Activated CD4-positive, alpha-beta T cell treated with anti-CD3 and anti-CD28 coated beads, Interleukin-2, Interleukin-4, amounts not matched to agents 100 ng/mL and 50 ng/mL, durations not matched to agents 16 hours and 8 hours (primary cell): ENCODE measurements at places on chromosomes 3 and 15.

GRCh38 chr3:100084100-100084806 lies 30.0 kb downstream of the FILIP1L start:
- no peak for DNase-seq

DNA sequence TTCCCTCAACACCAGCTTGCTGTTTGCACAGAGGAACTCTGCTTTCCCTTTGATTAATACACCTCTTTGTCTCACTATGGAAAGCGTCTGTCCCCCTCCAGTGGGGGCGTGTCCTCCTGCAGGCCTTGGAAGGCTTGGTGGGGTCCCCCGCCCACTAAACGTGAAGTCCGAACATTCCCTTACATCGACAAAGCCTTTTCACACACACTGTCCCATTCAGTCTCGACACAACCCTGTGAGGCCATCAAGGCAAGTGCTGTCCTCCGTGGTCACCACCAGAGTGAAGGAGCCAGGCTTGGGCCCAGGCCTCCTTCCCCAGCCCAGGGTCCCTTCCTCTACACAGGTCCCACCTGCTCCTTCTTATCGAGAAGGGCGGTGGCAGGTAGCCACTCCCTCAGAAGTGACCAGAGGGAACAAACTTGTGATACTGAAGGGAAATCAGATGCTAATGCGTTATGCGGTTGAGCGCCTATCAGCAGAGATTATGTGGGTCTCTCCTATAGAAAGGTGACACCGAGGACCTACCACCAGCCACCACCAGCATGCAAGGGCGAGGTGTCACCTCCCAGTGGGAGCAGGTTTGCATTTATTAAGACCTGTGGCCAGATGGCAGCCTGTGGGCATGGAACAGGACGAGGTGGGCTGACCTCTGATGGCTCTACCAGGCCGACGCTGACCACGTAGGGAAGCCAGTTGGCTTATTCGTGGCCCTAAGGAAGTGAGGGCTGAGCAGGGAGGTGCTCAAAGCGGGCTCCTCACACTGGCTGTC lies 6.6 kb downstream of the NRROS start:
- DNase-seq, result no peak

DNA sequence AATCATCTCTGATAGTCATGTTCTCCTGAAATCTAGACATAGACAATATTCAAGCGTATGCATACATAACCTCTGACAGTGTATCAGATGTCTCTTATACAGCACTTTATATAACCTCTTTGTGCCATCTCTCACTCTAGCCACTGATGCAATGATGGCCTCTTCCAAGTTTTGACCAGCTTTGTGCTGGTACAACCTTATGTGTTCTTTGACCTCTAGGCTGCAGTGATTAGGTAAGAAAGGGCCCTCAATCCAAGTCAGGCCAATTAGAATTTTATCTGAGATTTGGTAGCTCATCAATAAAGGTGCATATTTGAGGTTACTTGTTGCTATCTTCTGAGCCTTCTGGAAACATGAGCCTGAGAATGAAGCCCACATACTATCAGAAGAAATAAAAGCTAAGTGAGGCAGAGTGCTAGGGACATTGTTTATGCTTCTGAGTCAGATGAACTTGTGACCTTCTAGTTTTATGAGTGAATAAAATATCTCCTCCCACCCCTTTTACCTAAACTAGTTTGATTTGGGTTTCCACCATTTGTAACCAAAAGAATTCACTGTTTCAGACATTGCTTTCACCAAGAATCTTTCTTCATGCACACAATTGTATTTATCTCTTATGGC lies 283.2 kb upstream of the SUCLG2 start:
- DNase-seq, result no peak

DNA sequence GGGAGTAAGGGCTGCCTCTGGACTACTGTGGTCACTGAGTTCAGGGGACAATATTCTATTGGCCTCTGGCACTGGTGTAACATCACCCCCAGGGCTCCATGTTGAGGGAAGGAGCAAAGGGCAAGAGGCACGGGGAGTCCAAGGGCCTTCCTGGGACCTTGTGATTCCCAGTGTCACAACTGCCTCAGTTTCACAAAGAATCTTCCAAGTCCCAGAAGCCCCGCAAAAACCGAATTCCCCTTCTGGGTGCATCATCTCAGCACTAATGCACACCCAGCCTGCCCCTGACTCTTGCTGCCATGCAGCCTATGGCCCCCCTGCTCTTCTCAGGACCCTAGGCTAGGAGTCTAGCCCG lies 5.5 kb downstream of the AMOTL2 start:
- DNase-seq, result no peak

DNA sequence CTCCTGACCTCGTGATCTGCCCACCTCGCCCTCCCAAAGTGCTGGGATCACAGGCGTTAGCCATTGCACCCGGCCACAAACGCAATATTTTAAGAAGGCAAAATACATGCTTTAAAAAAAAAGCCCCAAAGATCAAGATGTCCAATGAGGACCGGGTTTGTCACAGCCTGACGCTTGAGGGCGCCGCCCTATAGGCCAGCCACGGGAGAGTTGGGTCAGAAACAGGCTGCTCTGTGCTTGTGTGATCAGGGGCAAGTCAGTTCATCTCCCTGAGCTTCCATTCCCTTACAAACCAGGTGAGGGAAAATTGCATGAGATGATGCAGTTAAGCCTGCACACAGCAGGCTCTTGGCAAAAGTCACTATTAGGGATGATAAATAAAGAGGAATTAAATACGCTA lies 23.9 kb downstream of the FAM174B start:
- DNase-seq, result no peak

DNA sequence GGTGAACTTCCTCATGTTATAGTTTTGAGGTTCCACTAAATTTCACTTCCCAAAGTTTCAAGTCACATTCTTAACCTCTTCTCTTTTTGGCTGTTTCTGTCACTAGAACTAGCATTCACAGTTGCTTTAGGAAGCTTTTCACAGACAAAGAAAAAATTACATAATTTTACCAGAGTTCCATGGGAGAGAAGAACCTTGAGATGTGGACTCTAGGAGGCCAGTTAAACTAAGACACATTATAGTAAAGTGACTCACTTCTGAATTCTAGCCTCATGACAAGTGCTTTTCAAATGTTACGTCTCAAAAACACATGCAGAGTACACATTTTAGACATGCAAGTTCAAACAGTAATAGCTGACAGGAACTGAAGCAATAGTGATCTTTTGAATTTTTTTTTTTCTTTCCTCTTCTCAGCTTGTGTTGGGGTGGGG lies 39.9 kb upstream of the LRTM1 start:
- no peak for DNase-seq

DNA sequence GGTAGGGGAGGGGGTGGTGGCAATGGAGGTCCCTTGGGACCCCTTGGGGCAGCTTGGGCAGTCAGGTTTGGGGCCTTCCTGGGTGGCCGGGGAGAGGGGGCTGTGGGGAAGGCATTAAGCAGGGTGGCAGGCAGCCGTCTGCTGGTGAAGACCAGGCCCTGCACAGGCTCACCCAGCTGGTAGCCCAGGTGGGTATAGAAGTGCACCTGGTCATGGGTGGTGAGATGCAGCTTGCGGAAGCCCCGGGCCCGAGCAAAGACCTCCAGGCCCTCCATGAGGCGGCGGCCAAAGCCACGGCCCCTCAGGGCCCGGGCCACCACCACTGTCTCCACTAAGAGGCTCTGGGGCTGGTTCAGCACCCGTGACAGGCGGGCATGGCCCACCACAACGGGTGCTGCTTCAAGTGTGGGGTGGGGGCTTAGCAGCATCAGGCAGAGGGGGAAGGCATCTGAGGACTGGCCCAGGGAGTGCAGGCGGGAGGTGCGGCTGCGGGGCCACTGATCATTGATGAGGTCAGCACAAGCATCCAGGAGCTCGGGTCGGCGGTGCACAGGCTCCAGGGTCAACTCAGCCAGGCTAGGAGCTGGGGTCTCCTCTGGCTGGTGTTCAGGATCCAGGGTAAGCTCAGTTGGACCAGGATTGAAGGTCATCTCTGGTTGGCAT lies 2.4 kb downstream of the HYAL3 start:
- DNase-seq, result no peak

- DNase-seq, result no peak
Measured at GRCh38 chr15:98397419-98397818, 250.9 kb upstream of the IGF1R start.

- DNase-seq, result no peak
Measured at GRCh38 chr3:99960941-99961340, 143.3 kb downstream of the CMSS1 start.

- DNase-seq, result no peak
Measured at GRCh38 chr15:39139431-39140059, 441.3 kb upstream of the THBS1 start.

- no peak for DNase-seq
Measured at GRCh38 chr15:75884041-75884440, 19.6 kb upstream of the FBXO22 start.
